SK-N-SH (cell line): ENCODE measurements at places on chromosomes 1 and 21.

GRCh38 chr1:225746361-225747179 lies 31.1 kb upstream of the SRP9 start:
- DNase-seq = no peak

DNA sequence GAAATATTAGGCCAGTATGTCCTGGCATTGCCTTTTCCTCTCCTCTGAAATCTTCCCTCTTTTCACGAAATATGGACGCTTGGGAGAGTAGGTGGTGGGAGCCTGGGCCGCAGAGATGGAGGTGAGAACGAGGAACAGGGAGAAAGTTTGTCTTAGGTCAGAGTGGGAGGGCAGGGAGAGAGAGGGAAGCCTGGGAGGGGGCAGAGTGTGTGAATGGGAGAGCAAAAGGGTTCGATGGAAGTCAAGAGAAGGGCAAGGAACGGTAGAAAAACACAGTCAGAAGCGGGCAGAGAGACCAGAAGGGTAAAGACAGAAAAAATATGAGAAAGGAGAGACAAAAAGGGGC lies 1.2 kb downstream of the TRABD2B start:
- no peak for DNase-seq

DNA sequence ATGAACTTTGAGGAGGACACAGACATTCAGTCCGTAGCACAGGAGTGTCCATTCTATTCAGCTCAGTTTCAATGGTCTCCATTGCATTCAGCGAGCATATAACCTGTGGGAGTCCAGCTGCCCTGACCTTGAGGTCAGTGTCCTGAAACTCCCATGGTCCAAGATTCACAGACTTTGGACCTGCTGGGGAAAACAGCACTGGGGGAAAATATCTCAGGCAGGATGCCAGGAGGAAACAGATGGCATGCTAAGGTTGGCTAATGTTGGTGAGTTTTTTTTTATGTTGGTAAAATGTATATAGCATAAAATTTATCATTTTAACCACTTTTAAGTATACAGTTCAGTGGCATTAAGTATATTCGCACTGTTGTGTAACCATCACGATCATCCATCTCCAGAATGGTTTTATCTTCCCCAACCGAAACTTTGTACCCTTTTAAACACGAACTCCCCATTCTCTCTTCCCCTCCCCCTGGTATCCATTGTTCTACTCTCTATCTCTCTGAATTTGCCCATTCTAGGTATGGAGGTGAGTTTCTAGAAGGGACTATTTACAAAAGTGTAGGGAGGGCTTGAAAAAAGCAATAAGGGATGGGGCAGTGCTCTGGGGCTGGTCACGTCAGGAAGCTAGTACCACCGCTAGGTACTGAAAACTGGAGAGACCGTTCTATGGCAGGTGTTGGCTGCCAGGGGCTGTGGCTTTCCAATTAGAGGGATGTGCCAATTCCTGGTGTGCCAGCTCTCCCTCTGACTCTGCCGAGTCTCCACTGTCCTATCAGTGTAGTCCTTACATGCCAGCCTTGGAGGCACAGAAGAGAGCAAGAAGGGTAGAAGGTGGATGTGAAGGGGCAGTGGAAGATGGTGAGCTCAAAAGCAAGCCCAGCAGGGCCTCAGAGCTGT lies 85.3 kb downstream of the FOXD2 start:
- no peak for DNase-seq

GRCh38 chr1:206508956-206509355 lies 1.6 kb downstream of the RASSF5 start:
- DNase-seq = no peak

- no peak for DNase-seq
Measured at GRCh38 chr1:37255136-37255795, 219.1 kb upstream of the ZC3H12A start.

GRCh38 chr1:68131261-68131660 lies 80.8 kb upstream of the DIRAS3 start:
- DNase-seq = no peak

GRCh38 chr1:221667504-221667903 lies 74.4 kb downstream of the DUSP10 start:
- DNase-seq = no peak

GRCh38 chr1:228697207-228698016 lies 37.9 kb upstream of the RHOU start:
- DNase-seq = peak; percentile 37

GRCh38 chr1:83508485-83509151 lies 490.3 kb downstream of the TTLL7 start:
- no peak for DNase-seq

- no peak for DNase-seq
Measured at GRCh38 chr21:27154451-27155129, 187.7 kb upstream of the ADAMTS5 start.

DNA sequence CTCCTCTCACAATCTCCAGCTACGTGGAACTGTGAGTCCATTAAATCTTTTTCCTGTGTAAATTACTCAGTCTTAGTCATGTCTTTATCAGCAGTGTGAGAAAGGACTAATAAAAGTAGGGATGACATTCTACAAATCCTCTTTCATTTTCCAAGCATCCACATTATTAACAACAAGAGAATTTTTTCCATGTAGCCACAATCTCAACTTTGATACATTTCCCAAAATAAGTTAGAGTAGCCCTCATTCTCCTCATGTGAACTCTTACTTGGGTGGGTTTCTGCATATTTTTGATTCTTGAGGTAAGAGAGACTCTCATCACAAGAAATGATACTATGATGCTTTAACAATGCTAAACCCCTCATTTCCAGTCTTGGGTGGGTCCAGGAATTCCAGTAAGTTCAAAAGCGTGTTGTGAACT lies 52.8 kb downstream of the TNFSF18 start:
- DNase-seq = no peak

DNA sequence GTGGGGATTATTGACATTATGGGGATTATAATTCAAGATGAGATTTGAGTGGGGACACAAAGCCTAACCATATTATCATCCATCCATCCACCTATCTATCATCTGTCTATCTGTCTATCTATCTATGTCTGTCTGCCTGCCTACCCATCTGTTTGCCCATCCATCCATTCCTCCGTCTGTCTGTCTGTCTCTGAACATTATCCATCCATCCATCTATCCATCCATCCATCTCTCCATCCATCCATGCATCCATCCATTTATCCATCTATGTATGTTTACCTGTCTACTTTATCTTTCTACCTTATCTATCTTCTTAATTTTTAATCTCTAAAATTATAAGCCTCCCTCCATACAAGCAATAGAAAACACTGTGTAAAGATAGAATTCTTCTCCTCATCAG lies 47.4 kb downstream of the SH3BGR start:
- DNase-seq = no peak
